ENCODE measurements at places on chromosomes 3 and 15.

DNA sequence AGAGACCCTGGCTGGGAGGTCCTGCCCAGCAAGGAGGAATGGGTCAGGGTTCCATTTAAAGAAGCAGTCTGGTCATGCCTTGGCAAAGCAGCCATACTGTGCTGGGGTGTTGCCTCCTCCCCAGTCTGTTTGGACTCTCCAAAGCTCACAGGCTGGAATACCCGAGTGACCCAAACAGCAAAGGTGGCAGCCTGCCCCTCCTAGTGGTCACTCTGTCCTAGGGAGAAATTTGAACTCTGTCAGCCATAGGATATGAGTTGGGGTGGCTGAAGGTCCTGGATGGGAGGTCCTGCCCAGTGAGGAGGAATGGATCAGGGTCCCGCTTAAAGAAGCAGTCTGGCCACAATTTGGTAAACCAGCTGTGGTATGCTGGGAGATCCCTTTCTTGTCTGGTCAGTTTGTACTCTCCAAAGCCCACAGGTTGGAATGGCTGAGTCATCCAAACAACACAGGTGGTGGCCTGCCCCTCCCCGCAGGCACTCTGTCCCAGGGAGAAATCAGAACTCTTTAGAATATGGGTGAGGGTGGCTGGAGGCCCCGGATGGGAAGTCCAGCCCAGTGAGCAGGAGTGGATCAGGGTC is 45.0 kb downstream of the CCR1 start:
- H3K4me1 ChIP-seq = peaks cover 9% of the 10 kb centered on the region
- peaks cover 34% of the 10 kb centered on the region for H3K27me3 ChIP-seq
- H3K4me3 ChIP-seq = no peak overlapping the region
- DNase-seq = no peak
- H3K36me3 ChIP-seq = no peaks in the 10 kb centered on the region
- no peak overlapping the region for H3K27ac ChIP-seq

GRCh38 chr3:65953301-65953812 is 85.4 kb downstream of the MAGI1 start:
- peaks cover 1% of the 10 kb centered on the region for H3K27me3 ChIP-seq
- no peaks in the 10 kb centered on the region for H3K4me1 ChIP-seq
- no peak overlapping the region for H3K4me3 ChIP-seq
- H3K36me3 ChIP-seq = no peaks in the 10 kb centered on the region

GRCh38 chr3:29926378-29926777 is 645.5 kb downstream of the RBMS3 start:
- DNase-seq = no peak
- H3K27ac ChIP-seq = no peak overlapping the region
- no peaks in the 10 kb centered on the region for H3K36me3 ChIP-seq
- H3K4me3 ChIP-seq = no peak overlapping the region

DNA sequence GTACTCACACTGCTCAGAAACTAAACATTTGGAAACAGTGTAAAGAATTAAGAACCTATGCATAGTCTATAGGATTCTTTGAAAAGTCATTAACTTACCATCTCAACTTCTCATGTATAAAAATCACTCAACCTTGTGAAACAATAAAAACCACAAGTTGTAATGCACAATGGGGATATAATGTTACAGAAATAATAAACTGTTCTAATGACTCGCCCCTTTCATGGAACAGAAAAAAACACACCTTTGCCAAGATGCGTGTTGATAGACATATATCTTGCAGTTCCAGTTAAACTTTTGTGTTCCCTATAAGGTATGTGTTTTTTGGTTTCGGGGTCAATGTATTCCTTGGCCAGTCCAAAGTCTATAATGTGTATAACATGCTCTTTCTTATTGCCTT is 50.8 kb upstream of the PPIB start:
- no peak overlapping the region for H3K4me3 ChIP-seq
- no peak for DNase-seq
- H3K4me1 ChIP-seq = peaks cover 5% of the 10 kb centered on the region
- H3K27ac ChIP-seq = no peak overlapping the region
- H3K27me3 ChIP-seq = no peaks in the 10 kb centered on the region
- peaks cover 15% of the 10 kb centered on the region for H3K36me3 ChIP-seq

DNA sequence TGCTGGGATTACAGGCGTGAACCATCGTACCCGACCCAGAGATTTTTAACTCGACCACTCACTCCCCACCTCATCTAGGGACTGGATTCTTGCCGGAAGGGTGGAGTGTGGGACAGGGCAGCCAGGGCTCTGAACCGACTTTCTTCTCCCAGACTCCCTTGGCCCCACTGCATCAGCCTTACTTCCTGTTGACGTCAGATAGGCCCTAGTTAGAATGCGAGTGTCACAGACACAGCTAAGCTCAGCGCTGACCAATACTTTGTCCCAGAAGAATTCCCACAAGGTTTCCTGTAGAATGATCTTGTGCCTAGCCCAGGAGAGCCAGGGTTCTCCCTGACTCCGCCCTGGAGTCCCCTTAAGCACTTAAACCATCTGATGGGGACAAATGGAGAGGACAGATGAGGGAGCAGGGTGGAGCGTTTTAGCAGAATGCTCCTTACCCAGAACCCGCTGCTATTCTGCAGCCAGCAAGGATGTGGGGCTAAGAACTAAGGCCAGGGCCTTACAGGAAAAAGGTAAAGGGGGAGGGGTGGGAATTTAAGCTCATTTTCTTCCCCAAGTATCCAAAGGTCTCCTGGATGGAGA is 5.8 kb upstream of the TUSC2 start:
- H3K27me3 ChIP-seq = no peaks in the 10 kb centered on the region
- peak overlapping the region; percentile 77 for H3K4me3 ChIP-seq
- peaks cover 41% of the 10 kb centered on the region for H3K36me3 ChIP-seq

- no peaks in the 10 kb centered on the region for H3K36me3 ChIP-seq
- H3K4me1 ChIP-seq = no peaks in the 10 kb centered on the region
- H3K27me3 ChIP-seq = no peaks in the 10 kb centered on the region
- no peak overlapping the region for H3K27ac ChIP-seq
Observed at GRCh38 chr15:100784493-100785180, 95.0 kb upstream of the ALDH1A3 start.

GRCh38 chr3:28850186-28850585 is 430.7 kb upstream of the RBMS3 start:
- H3K4me3 ChIP-seq = no peak overlapping the region
- H3K27me3 ChIP-seq = peaks cover 11% of the 10 kb centered on the region
- DNase-seq = no peak
- H3K4me1 ChIP-seq = no peaks in the 10 kb centered on the region
- H3K36me3 ChIP-seq = no peaks in the 10 kb centered on the region

DNA sequence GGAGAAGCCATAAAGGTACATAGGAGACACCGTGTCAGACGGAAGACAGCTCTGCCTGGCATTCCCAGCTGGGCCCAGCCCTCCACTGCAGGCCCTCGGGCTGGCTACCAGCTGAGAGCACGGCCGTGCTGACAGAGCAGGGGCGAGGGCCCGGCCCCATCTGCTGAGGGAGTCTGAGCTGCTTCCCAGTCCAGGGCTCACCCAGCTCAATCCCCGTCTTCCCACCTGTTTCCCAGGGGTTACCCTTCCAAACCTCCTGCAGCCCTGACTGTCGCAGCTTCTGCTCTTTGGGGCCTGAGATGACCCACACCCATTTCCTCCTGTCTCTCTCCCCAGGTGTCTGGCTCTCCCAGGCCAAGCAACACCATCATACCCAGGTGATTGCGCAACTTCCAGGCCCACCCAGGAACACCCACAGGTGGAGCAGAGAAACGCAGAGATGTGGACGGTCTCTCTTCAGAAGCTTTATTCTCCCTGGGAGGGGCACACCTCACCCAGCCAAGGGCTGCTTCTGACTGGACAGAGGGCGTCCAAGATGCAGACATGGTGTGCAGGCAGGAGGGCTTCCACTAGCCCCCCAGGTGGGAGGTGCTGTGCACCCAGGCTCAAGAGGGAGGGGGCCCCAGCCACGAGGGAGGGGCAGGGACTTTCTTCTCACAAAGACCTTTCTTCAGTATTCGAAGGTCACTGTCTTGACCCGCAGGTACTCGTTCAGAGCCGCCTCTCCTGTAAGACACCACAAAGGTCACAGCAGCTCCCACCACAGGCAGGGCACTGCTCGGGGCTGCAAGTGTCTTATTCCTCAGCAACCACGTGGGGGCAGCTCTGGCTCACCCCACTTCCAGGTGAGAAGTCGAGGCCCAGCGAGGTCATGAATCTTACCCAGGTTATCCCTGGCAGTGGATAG is 19.4 kb upstream of the SLC41A3 start:
- no peaks in the 10 kb centered on the region for H3K27me3 ChIP-seq
- no peaks in the 10 kb centered on the region for H3K36me3 ChIP-seq
- DNase-seq = no peak
- no peaks in the 10 kb centered on the region for H3K4me1 ChIP-seq

GRCh38 chr3:169148448-169149348 is 514.8 kb downstream of the MECOM start:
- peaks cover 68% of the 10 kb centered on the region for H3K27me3 ChIP-seq
- H3K4me3 ChIP-seq = no peak overlapping the region
- no peak overlapping the region for H3K27ac ChIP-seq
- no peak for DNase-seq
- H3K4me1 ChIP-seq = peaks cover 27% of the 10 kb centered on the region

GRCh38 chr3:127524296-127524896 is 66.1 kb downstream of the TPRA1 start:
- H3K4me1 ChIP-seq = no peaks in the 10 kb centered on the region
- peaks cover 11% of the 10 kb centered on the region for H3K27me3 ChIP-seq
- H3K36me3 ChIP-seq = no peaks in the 10 kb centered on the region
- no peak for DNase-seq
- H3K4me3 ChIP-seq = no peak overlapping the region

DNA sequence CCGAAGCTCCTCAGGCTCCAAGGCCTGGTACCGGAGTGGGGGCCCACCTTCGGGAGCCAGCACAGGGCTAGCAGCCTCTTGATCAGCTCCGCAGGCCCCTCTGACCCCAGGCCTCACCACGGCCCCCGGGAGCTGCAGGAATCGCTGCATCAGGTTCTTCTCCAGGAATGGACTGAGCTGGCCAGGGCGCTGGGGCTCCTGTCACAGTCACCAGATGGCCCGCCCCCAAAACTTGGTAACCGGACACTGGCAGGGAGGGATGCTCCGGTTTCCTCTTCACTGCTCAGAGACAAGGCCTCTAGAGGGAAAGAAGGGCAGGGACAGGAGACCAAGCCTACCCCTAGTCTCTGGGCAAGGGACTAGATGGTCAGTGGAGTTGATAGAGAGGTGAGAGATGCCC is 9.9 kb downstream of the AP3B2 start:
- H3K36me3 ChIP-seq = no peaks in the 10 kb centered on the region
- peaks cover 6% of the 10 kb centered on the region for H3K27me3 ChIP-seq
- no peaks in the 10 kb centered on the region for H3K4me1 ChIP-seq
- no peak for DNase-seq
- H3K4me3 ChIP-seq = no peak overlapping the region
- no peak overlapping the region for H3K27ac ChIP-seq

GRCh38 chr15:42494998-42495360 is 455 bp upstream of the SNAP23 start:
- peaks cover 7% of the 10 kb centered on the region for H3K36me3 ChIP-seq
- no peaks in the 10 kb centered on the region for H3K27me3 ChIP-seq
- H3K27ac ChIP-seq = peak overlapping the region; percentile 89

GRCh38 chr3:13077431-13078162 is 4.4 kb upstream of the IQSEC1 start:
- H3K4me3 ChIP-seq = no peak overlapping the region
- no peak for DNase-seq
- H3K4me1 ChIP-seq = no peaks in the 10 kb centered on the region
- H3K27me3 ChIP-seq = peaks cover 41% of the 10 kb centered on the region
- no peak overlapping the region for H3K27ac ChIP-seq
- H3K36me3 ChIP-seq = no peaks in the 10 kb centered on the region

Measured in activated T-helper 1 cell treated with anti-CD3 and anti-CD28 coated beads, Interleukin-12 subunit alpha, Interleukin-12 subunit beta, Interleukin-2, Interleukin-4 antibody, amounts not matched to agents 30 ng/mL and 10 ng/mL and 1 ng/mL, durations not matched to agents 14 hours and 24 hours and 36 hours (primary cell).